ENCODE measurements at places on chromosomes 11 and 22.

DNA sequence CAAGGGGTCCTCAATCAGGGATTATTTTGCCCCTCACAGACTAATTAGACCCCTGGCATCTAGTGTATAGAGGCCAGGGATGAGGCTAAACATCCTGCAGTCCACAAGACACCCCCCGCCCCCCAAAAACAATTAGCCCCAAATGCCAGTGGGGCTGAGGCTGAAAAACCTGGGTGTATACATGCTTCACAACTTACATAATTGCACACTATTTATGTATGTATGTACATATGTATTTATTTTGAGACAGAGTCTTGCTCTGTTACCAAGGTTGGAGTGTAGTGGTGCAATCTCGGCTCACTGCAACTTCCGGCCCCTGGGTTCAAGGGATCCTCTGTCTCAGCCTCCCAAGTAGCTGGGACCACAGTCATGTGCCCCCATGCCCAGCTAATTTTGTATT lies 28.8 kb upstream of the SHANK2 start:
- DNase-seq: no peak

- DNase-seq: no peak
Measured at GRCh38 chr11:65778431-65778900, 2.3 kb downstream of the AP5B1 start.

DNA sequence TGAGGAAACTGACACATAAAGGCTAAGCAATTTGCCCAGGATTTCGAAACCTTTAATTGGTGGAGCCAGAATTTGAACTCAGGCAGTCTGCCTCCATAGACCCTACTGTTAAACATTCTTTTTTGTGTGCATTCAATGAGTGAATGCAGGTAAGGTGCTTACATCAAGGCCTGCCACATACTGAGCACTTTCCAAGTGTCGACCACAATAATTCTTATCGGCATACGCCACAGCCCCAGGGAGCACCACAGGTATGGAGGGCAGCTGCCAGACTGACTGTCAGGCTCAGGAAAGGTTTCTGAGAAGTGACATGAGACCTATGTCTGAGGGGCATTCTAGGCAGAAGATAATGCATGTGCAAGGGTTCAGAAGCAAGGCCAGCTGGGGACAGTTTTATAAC lies 334.7 kb upstream of the NARS2 start:
- no peak for DNase-seq

DNA sequence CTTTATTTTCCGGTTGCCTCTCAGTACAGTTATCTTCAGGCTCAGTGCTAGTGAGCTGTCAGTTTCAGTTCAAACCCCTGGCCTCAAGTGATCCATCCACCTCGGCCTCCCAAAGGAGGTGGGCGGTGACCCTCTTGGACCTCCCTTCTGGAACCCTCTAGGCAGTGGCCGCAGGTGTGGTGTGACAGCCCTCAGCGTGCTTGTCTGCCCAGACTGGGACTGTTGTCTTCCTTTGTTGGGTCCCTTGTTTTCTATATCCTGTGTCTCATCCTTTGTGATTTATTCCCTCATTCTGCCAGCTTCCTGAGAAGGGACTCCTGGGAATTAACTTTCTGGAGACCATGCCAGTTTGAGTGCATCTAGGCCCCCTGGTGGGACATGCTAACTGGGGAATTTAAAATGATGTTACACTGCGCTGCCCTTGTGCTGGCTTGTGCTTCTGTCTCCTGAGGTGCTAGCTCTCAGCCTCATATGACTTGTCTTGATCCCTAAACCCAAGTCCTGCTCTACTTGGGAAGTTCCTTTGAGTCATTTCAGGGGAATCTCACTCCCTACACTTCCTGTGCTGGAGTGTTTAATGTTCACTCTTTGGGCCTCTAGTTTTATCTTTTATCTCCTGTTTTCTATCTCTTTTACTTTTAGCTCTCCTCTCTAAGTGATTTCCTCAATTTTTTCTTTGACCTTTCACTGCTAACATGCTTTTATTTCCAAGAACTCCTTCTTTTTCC lies 19.4 kb downstream of the MED15 start:
- no peak for DNase-seq

GRCh38 chr11:61711037-61711436 lies 30.8 kb downstream of the DAGLA start:
- DNase-seq: no peak

DNA sequence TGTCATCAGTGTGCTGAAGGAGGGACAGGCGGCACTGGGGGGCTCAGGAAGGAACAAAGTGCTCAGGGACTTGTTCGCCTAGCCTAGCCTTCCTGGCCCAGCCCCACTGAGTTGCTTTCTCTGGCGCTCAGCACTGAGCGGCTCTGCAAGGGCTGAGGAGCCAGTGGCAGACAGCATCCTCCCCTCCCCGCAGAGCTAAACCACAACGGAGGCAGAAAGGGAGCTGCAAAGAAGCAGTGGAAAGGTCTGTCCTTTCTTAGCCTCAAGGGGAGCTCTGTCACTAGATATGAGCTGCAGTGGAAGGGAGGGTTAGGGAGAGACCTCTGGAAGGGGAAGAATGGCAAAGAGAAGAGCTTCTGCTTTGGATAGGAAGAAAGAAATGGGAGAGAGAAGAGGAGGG lies 89.7 kb upstream of the PHOX2A start:
- no peak for DNase-seq

DNA sequence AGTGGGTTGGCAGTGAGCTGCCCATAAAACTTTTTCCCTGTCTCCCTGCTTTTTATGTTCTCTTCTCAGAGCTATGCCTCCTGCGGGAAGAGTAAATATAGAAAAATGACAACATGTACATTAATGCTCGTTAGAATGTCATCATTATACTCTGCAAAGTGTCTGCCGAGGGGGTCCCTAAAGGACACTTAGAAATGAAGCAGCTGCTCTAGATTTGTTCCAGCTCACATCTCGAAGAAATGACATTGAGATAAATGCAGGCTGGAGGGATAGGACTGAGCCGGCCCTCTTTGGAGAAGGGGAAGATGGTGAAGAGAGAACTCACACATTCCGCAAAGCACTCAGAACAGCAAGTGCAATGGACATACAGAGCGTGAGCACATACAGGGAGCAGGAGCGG lies 240.0 kb downstream of the NXPE2 start:
- no peak for DNase-seq

GRCh38 chr22:31537019-31537535 lies 40.7 kb downstream of the SFI1 start:
- DNase-seq: no peak

DNA sequence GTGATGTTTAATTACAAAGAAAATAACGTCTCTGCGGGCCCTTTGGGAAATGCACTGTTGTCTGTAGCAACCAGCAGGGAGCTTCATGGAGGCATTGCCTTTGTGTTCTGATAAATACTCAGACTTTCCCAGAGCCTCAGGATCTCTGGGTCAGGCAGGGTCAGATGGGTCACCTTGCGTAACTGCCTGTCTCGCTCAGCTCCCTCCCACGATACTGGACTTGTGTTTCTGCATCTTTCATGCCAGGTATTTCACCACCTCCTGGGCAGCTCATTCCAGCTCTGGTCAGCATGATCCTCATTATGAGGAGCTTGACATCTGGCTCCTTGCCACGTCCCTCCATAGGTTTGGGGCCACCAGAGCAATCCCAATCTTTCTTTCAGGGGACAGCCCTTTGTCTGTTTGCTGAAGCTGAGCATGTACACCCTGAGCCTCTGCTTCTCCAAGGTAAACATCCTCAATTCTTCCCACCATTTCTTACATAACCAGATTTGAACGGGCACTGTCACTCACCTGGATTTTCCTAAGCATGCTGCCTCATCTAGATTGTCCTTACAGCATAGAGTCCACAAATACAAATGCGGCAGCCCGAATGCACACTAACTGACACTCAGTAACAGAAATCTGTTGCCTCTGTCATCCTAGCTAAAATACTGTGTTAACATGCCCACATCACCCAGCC lies 162.3 kb downstream of the LARGE1 start:
- DNase-seq: no peak

Measured in germinal center (tissue), 1 donor.